Upper lobe of left lung (tissue), 6 donors: ENCODE measurements at places on chromosomes 12 and 14. TPM values are rescaled to one million over a fixed set of nuclear protein-coding genes. Genes with fewer than 3 reads are reported as not detected.

- DNase-seq, result no peak
Observed at GRCh38 chr12:130965668-130966067, 12.0 kb downstream of the ADGRD1 start.

GRCh38 chr14:80049055-80049454 lies 162.2 kb downstream of the DIO2 start:
- DNase-seq, result no peak

- DNase-seq, result no peak
Observed at GRCh38 chr14:103994535-103995184, 52.3 kb upstream of the RD3L start.

DNA sequence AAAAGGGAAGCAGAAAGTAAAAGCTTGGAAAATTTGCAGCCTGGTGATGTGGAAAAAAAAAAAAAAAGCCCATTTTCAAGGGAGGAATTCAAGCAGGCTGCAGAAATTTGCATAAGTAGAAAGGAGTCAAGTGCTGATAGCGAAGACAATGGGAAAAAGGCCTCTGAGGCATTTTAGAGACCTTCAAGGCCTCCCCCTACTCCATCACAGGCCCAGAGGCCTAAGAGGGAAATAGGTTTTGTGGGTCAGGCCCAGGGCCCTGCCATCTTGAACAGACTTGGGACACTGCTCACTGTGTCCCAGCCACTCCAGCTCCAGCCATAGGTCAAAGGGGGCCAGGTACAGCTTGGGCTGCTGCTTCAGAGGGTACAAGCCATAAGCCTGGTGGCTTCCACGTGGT lies 13.8 kb upstream of the PRKD1 start:
- no peak for DNase-seq

DNA sequence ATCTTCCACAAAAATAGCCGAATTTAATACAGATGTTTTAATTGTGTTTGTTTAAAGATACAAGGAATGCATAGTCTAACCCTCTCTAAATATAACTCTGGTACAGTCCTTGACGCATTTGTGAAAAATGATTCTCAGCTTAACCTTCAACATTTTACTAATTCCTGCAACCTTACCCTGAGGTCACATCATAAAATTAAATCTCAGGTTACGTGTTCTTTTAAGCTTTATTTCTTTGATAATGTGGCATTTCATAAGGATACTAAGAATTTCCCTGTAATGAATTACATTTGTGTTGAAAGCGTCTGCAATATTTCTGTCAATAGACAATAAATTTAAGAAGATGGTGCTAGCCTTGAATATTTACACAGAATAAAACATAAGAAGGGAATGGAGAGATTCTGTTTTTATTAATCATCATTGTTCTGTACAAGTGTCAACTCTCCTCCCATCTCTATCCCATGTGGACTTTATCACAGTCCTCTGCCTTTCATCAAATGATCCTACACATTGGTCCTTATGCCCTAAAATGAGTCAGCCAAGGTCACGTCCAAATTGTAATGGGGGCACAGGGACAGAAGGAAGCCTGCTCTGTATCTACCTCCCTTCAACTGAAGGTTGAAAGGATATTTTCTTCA lies 769.3 kb upstream of the FLRT2 start:
- DNase-seq, result no peak

SLC5A8 gene
- total RNA-seq, result 2.1 TPM

KRT2 gene
- total RNA-seq, result not detected

DNA sequence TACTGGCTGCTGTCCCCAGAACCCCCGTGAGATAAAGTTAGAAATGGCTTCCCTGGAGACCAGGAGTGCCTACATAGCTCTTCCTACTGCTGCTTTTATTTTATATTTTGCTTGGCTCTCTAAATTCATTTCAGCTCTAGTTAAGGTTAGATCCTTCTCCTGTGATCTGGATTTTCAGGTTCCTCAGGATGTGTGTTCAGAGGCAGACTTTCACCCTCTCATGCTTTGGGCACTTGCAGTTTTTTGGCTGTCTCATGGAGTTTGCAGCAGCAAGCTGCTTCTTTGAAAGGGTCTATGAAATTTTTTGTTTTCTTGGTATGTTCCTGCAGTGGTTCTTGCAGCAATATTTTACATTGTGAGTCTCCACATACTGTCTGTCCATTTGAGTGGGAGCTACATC lies 93.3 kb downstream of the ATP23 start:
- no peak for DNase-seq

DNA sequence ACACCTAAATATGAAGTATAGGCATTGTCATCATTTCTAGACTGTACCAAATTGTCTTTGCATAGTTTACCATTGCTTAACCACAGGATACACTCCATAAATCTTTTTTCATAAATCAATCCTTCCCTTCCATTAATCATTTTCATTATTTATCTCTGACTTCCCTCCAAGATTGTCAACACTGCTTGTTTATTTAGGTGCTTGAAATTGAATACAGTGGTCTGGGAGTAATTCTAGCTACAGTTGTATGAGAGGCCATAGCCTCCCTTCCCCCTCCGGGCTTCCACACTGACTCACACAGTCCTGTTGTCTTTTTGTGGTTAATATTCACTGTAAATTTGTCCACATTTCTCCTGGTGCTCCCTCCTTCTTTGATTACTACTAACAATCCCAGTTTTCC lies 114.2 kb upstream of the ARID2 start:
- no peak for DNase-seq

DNA sequence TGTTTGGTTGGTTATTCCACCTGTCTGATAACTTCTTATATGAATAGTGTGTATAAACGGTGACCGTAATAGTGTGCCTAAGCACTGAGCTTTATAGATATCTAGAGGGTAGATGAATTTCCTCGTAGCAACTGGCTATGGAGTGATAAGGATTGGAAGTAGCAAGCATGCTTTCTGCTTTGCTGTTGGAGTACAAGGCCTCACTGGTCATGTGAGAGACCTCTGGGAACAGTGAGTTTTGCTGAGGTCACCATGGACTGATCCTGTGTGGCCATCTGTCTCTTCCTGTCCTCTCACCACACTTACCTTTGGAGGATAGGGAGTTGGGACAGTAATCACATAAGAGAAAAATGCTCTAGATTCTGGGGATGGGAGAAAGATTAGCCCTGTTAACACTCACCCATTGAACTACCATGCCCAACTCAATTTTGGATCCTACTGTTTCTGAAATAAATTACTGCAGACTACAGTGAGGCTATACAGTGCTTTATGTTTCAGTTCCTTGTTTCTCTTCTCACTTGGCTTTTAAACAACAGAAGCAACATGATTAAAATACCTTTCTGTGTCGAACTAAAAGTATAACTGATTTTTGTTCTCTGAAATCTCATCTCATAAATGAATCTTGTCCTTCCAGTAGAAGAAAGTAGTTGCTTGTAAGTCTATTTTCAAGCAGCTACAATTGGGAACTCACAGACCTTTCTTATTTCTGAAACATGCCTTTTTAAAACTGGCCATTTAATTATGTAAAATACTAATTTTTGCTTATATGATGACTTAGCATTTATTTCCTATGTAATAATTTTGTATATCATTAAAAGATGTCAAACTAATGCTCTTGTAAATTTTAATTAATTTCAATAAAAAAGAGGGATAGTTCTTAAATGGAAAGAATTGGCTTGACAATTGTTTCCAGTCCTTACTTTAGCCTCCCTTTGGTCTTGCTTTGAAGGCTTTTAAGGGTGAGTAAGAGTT lies 8.3 kb downstream of the TMX1 start:
- DNase-seq, result no peak

GRCh38 chr14:61695695-61696527 lies 598 bp downstream of the HIF1A start:
- DNase-seq, result peak; percentile 72

DNA sequence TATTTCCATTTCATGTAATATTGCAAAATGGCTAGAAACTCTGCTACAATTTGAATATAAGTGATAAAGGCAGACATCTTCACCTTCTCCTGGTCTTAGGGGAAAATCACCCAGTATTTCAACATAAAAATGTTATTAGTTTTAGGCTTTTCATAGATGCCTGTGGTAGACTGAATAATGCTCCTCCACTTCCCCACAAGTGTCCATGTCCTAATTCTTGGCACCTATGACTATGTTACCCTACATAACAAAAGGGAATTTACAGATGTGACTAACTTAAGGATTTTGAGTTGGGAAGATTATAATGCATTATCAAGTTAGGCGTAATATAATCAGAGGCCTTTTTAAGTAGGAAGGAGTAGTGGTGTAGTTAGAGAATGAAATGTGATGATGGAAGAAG lies 196.4 kb downstream of the TMTC3 start:
- DNase-seq, result no peak

TECPR2 gene
- total RNA-seq, result 24.6 TPM

- DNase-seq, result no peak
Observed at GRCh38 chr12:50609292-50609874, 104.6 kb downstream of the DIP2B start.

TEX52 gene
- total RNA-seq, result not detected

DNA sequence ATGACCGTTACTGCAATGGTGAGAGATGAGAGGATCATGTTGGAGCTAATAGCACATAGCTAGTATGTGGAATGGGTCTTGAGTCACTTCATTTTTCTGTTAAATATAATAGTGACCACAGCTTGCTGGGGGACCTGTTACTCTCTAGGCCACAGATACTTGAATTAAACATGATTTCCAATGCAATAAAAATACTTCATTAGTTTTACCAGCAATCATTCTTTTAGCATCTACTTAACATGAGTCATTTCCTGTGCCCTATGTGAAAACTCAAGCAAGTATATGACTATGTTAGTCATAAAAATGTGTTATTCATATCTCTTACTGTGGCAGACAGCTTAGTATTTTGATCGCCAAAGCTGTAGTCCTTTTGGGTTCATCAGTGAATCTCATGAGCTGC lies 798.8 kb downstream of the SLC16A7 start:
- no peak for DNase-seq

GRCh38 chr14:89720741-89721729 lies 233.5 kb downstream of the EFCAB11 start:
- DNase-seq, result no peak
